LNCaP clone FGC (cell line): ENCODE measurements at places on chromosomes 2 and 18.
A peak's percentile ranks its signal among the peaks of the same experiment; 100 is the strongest.

GRCh38 chr2:68365087-68365486 lies at the start of gene PLEK:
Gene PLEK, plus strand, starts transcription at chr2:68365282. Its CDS starts 70 bp downstream, at chr2:68365352.
- DNase-seq, result no peak

GRCh38 chr2:200077838-200078237 lies 122.5 kb downstream of the MAIP1 start:
- DNase-seq, result no peak

GRCh38 chr18:6414723-6415417 lies at the start of gene L3MBTL4:
Gene L3MBTL4, minus strand, starts transcription at chr18:6414911. Its CDS starts 103,286 bp downstream, at chr18:6311625.
- DNase-seq, result no peak

DNA sequence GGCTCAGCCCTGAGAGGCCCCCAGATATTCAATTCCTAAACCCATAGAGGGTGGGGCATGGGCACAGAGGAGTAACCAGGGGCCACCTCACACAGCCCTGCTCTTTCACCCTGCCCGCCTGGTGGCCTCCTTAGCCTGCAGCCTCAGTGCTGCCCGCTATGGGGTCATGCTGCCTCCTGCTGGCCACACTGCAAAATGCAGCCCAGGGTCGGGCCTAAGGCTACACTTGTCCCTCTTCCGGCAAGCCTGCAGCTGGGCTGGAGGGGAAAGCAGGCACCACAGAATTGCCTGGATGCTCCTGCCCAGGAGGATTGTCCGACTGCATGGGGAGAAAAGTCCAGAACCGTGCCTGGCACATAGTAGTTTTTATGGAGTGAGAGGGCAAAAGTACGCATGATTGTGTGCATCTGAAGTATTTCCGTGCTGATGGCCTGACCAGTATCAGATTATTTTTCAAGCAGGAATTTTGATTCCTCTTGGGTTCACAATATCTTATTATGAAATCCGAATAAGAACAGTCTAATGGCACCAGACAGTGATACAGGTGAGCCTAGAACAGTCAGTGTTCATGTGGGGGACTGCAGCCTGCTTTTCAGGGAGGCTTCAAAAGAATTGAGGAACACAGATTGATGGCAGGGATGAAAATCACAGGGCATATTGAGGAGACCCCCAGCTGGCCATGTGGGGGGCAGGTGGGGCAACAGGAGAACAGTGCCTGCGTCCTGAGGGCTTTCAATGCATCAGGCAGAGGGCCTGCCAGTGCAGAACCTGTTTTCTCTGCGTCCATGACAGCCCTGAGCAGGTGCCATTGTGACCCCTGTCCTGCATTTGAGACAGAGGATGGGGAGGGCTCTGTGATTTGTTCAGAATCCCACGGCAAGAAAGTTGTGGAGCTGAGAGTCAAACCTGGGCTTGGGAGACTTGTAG lies 51.2 kb upstream of the ALPP start:
- DNase-seq, result peak; percentile 22

DNA sequence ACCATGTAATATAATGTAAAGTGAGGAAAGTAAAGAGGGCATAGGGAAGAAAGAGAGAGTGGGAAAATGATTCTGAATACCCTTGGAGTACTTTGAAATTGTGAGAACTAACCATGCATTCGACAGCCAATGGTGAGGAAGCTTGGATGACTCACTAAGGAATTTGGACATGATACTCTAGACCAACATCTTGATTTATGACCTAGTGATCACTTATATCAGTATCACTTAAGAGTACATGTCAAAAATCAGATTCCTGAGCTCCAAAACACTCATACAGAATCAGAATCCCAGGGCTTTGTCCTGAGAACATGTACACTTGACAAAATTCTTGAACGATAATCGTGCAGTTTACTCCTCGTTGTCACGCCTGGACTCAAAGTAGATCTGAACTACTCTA lies 1899.8 kb upstream of the PIK3C3 start:
- no peak for DNase-seq

GRCh38 chr2:71727562-71727961 lies 274.2 kb downstream of the DYSF start:
- no peak for DNase-seq

GRCh38 chr2:96137321-96138178 lies 752 bp downstream of the ASTL start:
- DNase-seq, result no peak

- DNase-seq, result peak; percentile 54
Measured at GRCh38 chr2:191631754-191632153, 46.2 kb upstream of the NABP1 start.

GRCh38 chr2:9222239-9222892 lies 15.8 kb downstream of the ASAP2 start:
- no peak for DNase-seq

DNA sequence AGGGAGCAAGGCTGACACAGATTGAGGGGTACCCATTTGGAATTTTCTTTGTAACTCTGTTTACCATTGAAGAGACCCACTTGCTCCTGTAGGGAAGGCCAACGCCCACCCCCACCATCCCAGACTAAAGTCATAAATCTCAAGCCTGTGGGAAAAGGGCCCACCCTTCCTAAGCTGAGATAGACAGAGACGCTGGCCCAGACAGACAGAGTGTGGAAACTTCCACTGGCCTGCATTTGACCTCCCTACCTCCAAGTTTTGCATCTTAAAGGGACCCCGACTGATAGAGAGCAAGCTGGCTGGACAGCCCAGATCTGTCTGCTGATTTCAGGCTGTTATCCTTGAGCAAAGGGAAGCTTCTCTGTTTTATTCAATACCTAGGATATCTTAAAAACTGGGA lies 48.2 kb upstream of the SLC14A2 start:
- no peak for DNase-seq

- no peak for DNase-seq
Measured at GRCh38 chr2:113000436-113000835, 4.8 kb upstream of the IL36A start.

DNA sequence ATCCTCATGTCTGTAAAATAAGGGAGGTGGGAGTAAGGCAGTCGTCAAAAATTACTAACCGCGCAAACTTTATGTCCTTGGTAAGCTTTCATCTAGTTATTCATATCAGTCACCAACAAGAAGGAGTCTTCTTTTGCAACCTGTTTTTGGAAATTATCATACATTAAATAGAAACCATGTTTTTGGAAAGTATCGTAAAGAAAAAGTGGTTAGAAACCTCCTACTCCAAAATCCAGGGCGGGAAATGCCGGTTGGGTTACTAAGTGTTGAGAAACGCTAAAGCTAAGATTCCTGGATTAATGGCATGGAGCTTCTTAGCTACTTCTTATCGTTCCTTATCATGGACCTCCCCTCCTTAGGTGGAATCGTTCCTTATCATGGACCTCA lies 778 bp downstream of the BBS5 start:
- no peak for DNase-seq

GRCh38 chr18:75124551-75124950 lies 84.4 kb downstream of the PTGR3 start:
- DNase-seq, result no peak

GRCh38 chr2:120541553-120541932 lies 194.1 kb upstream of the GLI2 start:
- no peak for DNase-seq

GRCh38 chr2:71778514-71778913 lies 325.2 kb downstream of the DYSF start:
- DNase-seq, result no peak

GRCh38 chr2:172373076-172373475 lies 54.3 kb upstream of the ITGA6 start:
- DNase-seq, result no peak

DNA sequence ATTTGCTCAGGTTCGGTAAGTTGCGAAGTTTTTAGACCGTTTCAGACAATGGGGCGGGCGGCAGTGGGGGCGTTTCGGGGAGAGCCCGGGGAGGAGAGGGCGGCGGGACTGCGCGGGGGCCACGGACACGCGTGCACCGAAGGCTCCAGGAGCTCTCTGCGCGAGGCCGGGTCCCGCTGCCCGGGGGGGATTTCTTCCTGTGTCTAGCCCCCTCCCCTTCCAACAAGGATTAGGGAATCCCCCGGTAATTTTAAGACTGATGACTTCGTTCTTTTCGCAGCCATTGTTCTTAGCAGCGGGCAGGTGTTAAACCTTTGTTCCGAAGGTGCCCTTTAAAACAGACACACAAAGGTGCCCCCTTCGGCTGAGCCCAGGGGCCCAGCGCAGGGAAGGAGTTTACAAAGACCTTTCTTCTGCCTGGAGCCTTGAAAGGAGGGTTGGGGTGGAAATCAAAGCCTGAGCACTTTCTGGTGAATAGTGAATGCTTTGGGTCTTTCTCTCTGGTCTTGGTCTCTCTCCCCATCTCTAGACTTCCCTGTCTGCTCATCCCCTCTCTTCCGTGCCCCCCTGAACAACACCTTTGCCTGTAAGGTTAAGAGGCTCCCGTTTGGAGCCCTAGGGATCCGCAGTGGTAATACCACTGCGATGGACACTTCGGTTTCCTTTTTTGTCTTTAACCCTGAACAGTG lies 2.1 kb downstream of the TRIB2 start:
- DNase-seq, result no peak

DNA sequence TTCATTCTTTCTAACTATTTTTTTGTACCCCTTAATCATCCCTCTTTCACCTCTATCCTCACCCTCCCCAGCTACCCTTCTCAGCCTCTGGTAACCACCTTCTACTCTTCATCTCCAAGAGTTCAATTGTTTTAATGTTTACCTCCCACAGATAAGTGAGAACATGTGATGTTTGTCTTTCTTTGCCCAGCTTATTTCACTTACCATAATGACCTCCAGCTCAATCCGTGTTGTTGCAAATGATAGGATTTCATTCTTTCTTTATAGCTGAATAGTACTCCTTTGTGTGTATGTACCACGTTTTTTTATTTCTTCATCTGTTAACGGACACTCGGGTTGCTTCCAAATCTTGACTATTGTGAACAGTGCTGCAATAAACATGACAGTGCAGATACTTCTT lies 22.1 kb upstream of the TMEM37 start:
- DNase-seq, result no peak

DNA sequence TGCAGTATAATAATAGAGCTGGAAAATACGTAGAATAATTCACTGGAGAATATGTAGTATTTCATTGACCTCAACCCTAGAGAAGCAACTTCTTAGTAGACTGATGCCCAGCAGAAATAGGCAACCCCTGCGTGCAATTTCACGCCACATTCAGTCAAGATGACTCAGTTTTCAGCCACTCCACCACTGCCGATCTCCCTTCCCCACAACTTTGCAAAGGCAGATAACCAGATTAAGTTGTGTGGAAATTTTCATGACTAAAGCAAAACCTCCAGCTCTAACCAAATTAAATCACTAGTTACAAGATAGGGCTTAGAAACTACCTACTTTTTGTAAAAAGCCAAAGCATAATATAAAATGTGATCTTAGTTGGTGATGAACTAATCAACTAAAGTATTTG lies 63.3 kb upstream of the STK17B start:
- DNase-seq, result no peak

- DNase-seq, result no peak
Measured at GRCh38 chr2:236551471-236552211, 18.0 kb upstream of the ACKR3 start.

DNA sequence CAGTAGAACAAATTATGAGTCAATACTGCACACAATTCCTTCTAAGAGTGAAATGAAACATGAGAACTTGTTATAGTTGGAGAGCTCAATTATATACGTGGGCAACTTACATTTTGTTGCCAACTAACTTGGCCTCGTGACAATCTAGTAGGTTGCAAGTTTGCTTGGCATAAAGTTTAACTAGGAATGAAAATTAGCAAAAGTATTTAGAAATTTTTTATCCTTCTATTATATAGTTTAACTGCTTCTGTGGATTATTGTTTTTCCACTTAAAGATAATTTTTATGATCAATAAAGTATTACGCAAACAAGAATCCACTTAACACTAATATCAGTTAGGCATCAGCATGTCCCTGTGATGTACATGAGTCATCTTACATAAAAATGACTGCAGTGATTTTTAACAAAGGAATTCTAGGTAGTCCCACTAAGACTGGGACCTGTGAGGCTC lies 41.1 kb downstream of the FAM124B start:
- DNase-seq, result peak; percentile 28

GRCh38 chr2:124145982-124146381 lies 120.9 kb downstream of the CNTNAP5 start:
- no peak for DNase-seq

DNA sequence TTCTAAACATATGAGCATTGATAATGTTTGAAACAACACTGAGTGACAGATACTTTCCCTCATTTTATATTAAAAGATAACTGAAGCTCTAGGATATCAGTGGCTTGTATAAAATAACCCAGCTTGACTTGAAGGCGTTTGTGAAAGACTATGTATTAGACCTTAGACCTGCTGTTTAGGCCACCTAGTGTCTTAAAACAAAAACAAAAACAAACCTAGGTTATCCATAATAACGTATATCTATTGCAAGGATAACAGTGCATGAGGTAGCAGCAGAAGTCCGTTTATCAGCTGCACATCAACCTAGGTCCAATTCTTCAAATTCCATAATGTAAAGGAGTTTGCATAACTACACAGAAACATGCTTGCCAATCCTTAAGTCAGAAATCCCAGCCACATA lies 79.5 kb upstream of the MAP2 start:
- no peak for DNase-seq

DNA sequence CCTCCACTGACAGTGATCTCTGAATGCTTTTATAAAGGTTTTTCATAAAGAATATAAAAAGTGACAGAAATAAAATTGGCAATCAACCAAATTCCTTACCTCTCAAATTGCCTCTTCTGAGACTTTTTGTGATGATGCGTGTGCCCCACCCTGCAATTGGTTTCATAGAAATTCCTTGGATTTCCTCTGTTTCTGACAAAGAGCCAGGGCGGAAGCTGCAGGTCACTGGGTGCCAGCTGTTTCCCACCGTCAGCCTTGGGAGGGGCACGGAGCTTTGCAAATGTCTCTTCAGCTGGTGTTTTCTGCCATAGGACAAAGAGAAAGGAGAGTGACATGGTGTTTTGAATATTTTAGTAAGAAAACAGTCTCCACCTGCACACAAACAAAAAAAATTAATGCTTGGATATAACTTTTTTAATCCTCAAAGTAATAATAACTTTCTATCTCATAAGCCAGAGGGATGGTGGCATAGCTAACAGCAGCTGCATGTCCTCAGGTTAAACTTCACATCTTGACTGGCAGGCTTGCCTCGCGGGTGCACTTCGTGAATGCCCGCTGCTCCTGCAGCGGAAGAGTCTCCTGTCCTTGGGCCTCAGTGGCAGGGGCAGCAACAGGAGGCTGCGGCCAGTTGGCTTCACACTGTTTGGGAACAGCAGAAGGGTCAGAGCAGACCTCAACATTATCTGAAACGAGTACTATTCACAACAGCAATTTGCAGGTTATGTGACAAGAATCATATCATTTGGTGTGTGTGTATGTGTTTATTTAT lies 24.7 kb downstream of the AGAP1 start:
- DNase-seq, result no peak

- peak; percentile 81 for DNase-seq
Measured at GRCh38 chr2:67846370-67847070, 216.3 kb downstream of the C1D start.

DNA sequence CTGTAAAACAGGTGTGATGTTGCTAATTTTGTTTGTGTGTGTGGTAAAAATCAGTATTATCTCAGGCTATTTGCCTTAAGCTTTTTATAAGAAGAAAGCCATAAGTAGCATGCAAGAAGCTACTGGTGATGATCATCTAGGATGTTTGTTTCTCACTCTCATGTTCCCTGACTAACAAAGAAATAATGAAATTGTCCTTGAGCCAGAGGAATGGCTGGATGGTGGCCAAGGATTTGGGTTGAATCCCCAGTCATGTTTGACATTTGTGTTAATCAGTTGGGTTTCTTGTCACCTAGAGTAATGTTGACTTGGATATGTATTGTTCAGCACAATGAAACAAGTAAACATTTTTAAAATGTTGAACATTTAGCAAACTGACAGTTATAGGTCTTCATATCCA lies 496.8 kb upstream of the ZEB2 start:
- no peak for DNase-seq

GRCh38 chr2:112957511-112957910 lies 20.3 kb upstream of the IL36G start:
- DNase-seq, result no peak
